IgD-negative memory B cell (primary cell): ENCODE measurements at places on chromosomes 3 and 15. TPM values are rescaled to one million over a fixed set of nuclear protein-coding genes. Genes with fewer than 3 reads are reported as not detected.

SNTN gene
- not detected for polyA plus RNA-seq

PAQR9 gene
- polyA plus RNA-seq: not detected

EXOSC7 gene
- 37.7 TPM for polyA plus RNA-seq

PBRM1 gene
- 81.1 TPM for polyA plus RNA-seq

WDR93 gene
- polyA plus RNA-seq: not detected

PLA2G4E gene
- not detected for polyA plus RNA-seq

KNG1 gene
- not detected for polyA plus RNA-seq

MTMR10 gene
- 15.5 TPM for polyA plus RNA-seq

ASB14 gene
- 0.53 TPM for polyA plus RNA-seq

P2RY13 gene
- 0.46 TPM for polyA plus RNA-seq

CHAC1 gene
- polyA plus RNA-seq: 0.84 TPM

BFSP2 gene
- polyA plus RNA-seq: 2.8 TPM

KCNAB1 gene
- polyA plus RNA-seq: 0.26 TPM

RPL29 gene
- polyA plus RNA-seq: 1,567 TPM

PLXNA1 gene
- polyA plus RNA-seq: 0.13 TPM

SLC7A14 gene
- not detected for polyA plus RNA-seq

ELL3 gene
- 9.3 TPM for polyA plus RNA-seq

SLC38A3 gene
- polyA plus RNA-seq: not detected

ANKDD1A gene
- polyA plus RNA-seq: 3.4 TPM

HYPK gene
- polyA plus RNA-seq: 7.8 TPM

LRRC49 gene
- polyA plus RNA-seq: not detected

CAV3 gene
- not detected for polyA plus RNA-seq

PLCH1 gene
- polyA plus RNA-seq: not detected

SI gene
- not detected for polyA plus RNA-seq

C3orf20 gene
- polyA plus RNA-seq: not detected

PARP15 gene
- polyA plus RNA-seq: 16.6 TPM

TTC21A gene
- 5.5 TPM for polyA plus RNA-seq

LMOD3 gene
- not detected for polyA plus RNA-seq

RBP2 gene
- not detected for polyA plus RNA-seq

STT3B gene
- polyA plus RNA-seq: 52.8 TPM

GOLGA6L6 gene
- polyA plus RNA-seq: not detected

NTRK3 gene
- polyA plus RNA-seq: not detected

IL17RB gene
- 0.48 TPM for polyA plus RNA-seq

ITIH1 gene
- polyA plus RNA-seq: not detected

TMCO5A gene
- polyA plus RNA-seq: not detected

MCTP2 gene
- 12.2 TPM for polyA plus RNA-seq

ABI3BP gene
- not detected for polyA plus RNA-seq

GOLGA8O gene
- not detected for polyA plus RNA-seq

B3GALNT1 gene
- 1.1 TPM for polyA plus RNA-seq

ANKRD34C gene
- polyA plus RNA-seq: not detected

SLC22A14 gene
- not detected for polyA plus RNA-seq

MAGI1 gene
- polyA plus RNA-seq: 1.3 TPM

UACA gene
- polyA plus RNA-seq: 1.1 TPM
